ENCODE measurements at places on chromosomes 5 and 9.
A peak's percentile ranks its signal among the peaks of the same experiment; 100 is the strongest.

- no peak for DNase-seq
Observed at GRCh38 chr9:116335392-116335791, 181.8 kb downstream of the PAPPA start.

DNA sequence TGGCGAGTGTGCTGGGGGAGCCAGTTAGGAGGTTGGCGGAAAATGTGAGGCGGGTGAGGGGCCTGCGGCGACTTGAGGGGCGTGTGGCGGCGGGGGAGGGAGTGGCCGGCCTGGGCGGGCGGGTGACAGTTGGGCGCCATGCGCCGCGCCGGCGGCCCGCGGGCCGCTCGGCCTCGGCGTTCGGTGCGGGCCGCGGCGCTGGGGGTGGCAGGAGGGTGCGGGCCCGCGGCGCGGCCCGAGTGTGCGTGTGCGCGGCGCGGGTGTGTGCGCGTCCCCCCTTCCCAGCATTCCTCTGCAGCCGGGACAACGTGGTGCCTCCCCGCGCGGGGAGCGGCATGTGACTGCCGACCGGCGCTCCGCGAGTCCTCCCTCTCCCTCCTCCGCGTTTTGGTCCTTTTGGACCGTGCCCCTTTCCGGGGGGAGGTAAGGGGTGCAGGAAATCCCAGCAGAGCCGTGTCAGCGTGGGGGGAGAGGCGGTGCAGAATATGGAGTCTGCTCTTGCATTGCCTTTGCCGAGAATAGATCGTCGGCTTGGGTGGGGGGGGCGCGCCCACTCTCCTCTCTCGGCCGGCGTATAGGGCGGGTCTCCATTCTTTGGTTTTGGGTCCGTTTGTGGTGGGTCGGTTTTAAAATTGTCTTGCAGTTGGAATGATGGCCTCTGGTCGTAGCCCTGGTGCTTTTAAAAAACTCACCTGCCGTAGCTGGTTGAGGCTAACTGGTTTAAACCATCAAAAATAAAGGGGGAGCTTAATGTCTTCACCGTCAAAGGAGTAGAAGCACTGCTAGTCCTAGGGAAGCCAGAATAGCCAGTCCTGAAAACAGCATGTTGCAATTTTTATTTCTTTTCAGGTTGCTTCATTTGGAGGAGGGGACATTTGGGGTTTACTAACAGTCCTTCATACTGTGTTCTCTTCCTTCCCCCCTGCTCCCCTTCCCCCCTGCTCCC, 2.0 kb downstream of the LARP1 start:
- no peak for DNase-seq

DNA sequence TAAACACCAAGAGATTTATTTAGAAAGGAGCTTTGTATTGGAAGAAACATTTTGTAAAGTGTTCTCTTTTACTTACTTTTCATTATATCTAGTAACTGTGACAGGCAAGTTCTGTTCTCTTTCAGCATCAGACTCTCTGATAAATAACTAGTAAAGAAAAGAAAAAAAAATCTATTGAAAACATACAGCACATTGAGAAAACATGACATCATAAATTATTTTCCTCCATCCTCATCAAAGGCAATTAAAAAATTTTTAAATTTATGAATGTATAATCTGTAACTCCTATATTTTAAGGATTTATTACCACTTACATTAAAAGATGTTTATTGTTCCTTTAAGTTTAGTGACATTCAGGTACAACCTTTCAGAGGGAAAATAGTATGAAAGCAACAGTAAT, 11.1 kb downstream of the CCNH start:
- DNase-seq, result no peak

GRCh38 chr9:90073186-90073945, 468.6 kb downstream of the GADD45G start:
- no peak for DNase-seq

GRCh38 chr9:17963498-17963897, 384.6 kb downstream of the SH3GL2 start:
- DNase-seq, result no peak

DNA sequence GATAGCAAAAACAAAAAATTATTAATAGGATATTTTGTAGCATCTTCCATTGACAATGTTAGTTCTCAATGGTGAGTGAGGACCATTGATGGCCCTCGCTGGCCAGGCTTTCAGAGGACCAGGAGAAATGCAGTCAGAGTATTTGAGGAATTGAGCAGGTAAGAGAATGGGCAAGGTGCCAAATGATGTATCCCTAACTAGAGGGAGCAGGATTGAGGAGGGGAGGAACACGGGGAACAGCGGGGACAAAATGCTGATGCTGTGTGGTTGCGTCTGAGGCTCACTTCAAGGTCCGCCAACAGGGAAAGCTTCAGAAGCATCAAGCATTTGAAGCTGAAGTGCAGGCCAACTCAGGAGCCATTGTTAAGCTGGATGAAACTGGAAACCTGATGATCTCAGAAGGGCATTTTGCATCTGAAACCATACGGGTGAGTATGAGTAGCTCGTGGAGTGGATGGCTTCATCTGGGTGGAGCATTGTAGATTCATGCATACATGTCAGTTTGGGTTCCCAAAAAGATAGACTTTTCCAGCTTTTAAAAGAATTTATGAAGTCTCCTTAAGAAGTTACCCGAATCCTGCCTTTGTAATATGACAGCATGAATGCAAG, 16.2 kb downstream of the SPTAN1 start:
- no peak for DNase-seq

DNA sequence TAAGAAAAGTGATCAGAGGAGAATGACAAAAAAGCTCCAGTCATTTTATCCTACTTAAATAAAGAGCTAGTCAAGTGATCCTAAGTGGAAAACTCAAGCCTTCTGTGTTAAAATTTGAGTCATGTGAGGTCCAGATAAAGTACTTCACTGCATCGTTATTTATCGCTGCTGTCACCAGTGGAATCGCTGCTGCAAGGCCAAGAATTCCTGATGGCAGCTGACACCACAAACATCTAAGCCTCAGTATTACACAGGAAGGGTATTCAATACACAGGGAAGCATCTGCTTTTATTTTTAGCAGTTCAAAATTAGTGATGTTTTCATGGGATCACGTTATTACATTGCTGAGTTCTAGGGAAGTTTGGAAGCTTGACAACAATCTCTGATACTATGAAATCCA, 190.3 kb downstream of the GOLPH3 start:
- no peak for DNase-seq

GRCh38 chr5:158406884-158407823, 548.2 kb upstream of the CLINT1 start:
- no peak for DNase-seq

DNA sequence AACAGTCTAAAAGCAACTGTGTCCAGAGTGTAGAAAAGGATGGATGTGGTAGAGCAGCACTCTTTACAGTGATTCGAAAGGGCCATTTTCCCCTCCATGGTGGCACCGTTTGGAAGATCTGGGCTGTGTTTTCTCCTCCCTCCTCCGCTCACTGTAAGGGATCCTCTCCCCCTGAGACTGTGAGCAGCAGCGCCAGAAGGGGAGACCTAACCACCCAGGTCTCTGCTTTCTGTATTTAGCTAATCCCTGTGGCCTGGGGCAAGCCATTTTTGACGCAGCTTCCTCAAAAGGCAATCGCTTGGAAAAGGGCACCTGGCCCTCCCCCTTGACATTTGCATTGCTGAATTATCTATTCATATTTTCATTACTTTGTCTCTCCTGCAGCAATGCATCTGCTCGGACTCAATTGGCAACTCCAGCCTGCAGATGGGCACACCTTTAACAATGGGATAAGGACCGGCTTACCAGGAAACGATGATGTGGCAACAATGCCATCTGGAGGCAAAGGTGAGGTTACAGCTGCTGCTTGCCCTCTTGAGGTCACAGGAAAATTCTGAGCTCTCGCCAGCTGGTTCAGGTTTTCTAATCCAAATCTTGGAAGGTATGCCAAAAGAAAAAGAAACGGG, 244.3 kb upstream of the WWC1 start:
- DNase-seq, result peak; percentile 42

DNA sequence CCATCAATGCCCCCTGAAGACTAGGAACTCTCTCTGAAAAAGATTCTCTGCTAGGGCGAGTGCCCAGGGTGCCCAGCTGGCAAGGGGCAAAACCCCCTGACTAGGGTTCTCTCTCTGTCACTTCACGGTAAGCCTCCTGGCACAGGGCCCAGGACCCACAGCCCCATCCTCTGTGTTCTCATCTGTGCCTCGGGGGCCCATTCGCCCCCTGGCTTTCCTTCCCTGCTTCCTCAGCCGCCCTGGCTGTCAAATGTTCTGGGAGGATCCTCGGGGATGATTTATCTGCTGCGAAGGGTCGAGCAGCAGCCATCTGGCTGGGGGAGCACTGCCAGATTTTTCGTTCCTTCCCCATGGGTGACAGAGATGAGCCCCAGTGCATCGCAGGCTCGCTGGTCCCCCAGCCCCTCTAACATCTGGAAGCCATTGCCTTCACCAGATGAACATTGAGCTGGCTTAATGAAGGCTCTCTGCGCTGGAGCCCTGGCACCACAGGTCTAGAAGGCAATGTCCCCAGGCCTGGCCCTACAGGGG, 24.2 kb downstream of the HMCN2 start:
- no peak for DNase-seq

GRCh38 chr9:134896834-134897583, 16.4 kb downstream of the FCN2 start:
- DNase-seq, result no peak

GRCh38 chr9:126377536-126377935, 50.9 kb downstream of the MVB12B start:
- no peak for DNase-seq

- DNase-seq, result no peak
Observed at GRCh38 chr9:8858596-8859161, 1059.1 kb upstream of the DMAC1 start.

GRCh38 chr5:67986761-67987160, 228.8 kb upstream of the PIK3R1 start:
- DNase-seq, result no peak

DNA sequence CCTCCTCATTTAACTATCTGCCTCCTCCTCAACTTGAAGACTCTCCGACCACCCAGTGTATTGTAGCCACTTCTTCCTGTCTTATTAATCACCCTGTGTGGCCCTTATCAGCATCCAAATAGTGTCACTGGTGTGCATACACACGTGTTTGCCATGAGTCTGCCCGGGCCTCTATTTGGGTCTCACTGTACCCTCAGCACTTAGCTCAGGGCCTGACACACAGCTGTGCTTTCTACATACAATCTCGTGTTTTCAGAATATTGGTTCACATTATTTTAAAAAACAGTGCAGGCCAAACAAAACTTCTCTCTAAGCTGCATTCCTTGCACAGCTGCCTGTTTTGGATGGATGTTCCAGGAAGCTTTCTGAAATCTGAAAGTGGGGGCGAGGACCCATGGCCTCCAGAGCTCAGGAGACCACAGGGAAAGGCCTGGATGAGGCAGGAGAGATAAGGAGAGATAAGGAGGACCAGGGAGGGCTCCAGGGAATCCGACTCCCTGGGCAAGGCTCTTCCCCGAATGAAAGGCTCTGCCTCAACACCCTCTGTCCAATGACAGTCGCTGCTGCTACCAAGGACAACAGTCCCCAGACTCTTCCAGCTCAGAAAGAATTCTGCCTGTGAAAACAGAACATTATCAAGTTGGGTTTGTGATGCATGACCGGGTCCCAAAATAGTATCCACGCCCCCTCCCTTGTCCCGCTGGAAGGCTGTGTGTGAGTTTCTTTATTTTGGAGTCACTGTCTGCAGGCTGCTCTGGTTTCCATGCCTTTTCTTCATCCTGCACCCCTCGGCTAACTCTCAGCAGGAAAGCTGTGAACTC, 255.6 kb downstream of the NSG2 start:
- no peak for DNase-seq

- DNase-seq, result no peak
Observed at GRCh38 chr5:893137-893506, 438 bp downstream of the TRIP13 start.
